Stimulated activated CD4-positive, alpha-beta T cell treated with anti-CD3 and anti-CD28 coated beads, Interleukin-1b, Interleukin-23, amount 100 ng/mL, for 1 hour (primary cell): ENCODE measurements at places on chromosomes 3 and 15.

GRCh38 chr3:16609927-16610580, 4.8 kb upstream of the DAZL start:
- no peak for DNase-seq

DNA sequence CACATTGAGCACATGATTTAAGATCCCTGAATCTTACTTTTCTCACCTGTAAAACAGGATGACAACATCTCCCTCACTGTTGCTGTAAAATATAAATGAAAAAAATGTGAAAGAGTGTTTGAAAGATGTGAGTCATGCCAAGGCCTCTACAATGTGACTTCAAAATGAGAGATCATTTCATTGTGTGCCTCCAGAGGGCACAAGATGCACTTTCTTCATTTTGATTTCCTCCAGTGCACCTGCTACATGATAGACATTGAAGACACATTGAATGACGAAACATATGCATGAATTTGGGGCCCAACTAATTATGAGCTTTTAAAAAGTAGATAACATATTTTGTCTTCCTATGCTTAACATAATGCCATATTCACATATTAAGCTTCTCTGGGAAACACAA, 170.3 kb downstream of the MOBP start:
- DNase-seq = no peak

GRCh38 chr15:42182328-42182886, 25.7 kb downstream of the VPS39 start:
- DNase-seq = no peak

GRCh38 chr3:51703068-51703760, 3.7 kb upstream of the GRM2 start:
- no peak for DNase-seq

DNA sequence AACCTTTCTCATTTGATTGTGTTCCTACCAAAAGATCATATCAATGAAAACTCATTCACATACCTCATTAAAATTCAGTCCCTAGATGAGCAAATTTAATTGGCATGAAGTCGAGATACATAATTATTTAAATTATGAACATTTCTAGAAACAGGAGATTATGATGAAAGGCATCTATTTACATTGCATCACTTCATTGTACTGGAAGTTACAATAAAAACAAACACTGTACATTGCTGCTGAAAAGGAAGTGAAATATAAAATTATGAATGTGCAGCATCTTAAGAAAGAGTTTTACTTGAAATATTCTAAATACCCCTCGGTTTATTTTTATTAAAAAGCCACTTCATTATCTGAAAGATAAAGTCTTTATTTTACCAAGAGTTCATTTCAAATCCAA, 163.4 kb upstream of the ZNF385D start:
- DNase-seq = no peak

DNA sequence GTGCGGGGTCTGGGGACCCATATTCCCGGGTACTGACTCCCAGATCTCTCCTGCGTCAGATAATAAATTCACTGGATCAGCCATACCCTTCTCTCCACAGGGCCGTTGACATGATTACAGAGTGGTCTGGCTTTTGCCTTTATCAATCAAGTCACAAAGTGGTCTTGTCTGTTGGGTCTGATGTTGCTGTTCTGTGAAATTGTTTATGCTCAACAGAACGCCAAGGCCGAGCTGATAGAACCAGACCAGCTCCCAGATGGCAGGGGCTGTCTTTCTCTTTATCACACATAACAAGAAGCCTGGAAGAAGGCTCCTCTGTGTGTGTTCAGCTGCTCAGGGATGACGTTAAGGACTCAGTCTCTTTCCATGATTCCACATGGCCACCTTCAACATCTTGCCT, 751 bp upstream of the DCLK3 start:
- no peak for DNase-seq

GRCh38 chr3:134311265-134311664, 60.6 kb upstream of the RYK start:
- DNase-seq = no peak

DNA sequence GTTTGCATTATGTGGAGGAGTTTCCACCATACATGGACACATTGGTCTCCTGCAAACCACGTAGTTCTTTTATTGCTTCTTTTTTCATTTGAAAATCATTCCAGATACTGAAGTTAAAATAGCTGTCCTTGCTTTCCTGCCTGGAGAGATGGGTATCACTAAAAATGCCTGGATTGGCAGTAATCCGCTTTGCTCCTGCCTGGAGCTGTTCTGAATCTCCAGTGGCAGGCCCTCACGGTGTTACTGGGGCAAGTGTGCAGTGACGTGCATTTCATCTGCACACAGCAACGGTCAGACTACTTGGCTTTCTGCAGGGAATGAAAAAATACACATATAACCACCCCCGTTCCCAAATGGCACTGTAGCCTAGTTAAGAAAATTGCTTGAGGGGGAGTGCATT, 272.9 kb downstream of the IL5RA start:
- no peak for DNase-seq

DNA sequence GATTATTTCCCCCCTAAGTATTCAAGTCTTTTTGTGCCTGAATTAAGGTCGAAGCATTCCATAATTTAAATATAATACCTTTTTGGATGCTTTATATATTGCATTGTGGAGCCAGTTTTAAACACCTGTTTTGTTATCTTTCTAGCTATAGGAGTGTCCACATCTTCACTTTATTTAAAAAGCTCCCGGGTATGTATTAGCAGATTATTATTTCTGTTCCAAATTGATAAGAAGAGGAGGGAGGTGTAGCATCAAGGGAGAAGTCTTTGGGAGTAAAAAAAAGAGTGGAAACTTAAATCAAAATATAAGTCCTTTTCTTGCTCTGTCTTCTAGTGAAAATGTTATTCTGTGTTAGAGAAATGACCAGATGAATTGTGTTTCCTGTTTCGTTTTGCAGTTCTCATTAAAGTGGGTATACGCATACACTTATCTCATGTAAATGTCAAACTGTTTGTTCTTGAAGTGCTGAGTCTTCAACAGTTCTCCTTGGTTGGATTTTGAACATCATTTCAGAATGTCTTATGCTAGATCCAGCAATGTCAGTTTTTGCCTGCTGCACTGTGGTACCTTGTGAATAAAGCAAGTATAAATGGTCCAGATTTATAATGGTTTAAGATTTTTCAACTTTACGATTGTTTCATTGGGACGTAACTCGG, 105.8 kb downstream of the FNDC3B start:
- DNase-seq = no peak

- no peak for DNase-seq
Observed at GRCh38 chr3:41118461-41119390, 80.6 kb upstream of the CTNNB1 start.

DNA sequence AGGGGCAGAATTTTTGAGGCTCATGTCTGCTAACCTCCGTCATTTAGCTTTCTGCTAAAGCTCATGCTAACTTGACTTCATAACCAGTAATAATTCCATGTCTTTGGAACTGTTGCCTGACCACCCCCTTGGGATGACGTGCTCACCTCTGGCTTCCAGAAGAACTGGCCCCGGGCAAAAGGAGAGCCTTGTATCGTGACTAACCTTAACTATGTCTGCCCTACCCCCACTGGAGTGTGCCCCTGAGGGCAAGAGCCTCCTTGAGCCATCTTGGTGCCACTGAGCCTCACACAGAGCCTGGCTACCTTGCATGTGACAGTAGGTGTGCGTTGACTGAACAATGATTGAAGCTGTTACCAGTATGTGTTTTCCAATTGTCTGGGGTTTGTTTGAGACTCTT, 4.7 kb downstream of the LRRK1 start:
- no peak for DNase-seq

DNA sequence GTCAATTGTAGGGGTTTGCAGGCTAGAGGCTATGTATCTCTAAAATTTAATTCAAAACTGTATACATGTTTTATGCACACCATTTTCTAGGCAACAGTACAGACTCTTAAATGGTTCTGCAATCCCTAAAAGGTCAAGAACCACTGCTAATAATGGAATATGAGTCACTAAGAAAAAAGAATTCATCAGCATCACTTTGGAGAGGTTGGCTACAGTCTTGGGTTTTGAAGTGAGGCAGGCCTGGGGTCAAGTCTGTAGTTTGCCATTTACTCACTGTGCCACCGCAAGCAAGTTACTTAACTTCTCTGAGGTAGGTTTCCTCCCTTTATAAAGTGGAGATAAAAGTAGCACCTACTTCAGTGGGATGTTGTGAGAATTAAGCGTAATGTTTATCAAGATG, 33.7 kb downstream of the THRB start:
- DNase-seq = no peak

- DNase-seq = no peak
Observed at GRCh38 chr3:110588906-110589305, 482.7 kb upstream of the NECTIN3 start.

- DNase-seq = no peak
Observed at GRCh38 chr3:4355401-4356219, 52.4 kb downstream of the SETMAR start.

- no peak for DNase-seq
Observed at GRCh38 chr3:110576960-110577359, 494.7 kb upstream of the NECTIN3 start.

DNA sequence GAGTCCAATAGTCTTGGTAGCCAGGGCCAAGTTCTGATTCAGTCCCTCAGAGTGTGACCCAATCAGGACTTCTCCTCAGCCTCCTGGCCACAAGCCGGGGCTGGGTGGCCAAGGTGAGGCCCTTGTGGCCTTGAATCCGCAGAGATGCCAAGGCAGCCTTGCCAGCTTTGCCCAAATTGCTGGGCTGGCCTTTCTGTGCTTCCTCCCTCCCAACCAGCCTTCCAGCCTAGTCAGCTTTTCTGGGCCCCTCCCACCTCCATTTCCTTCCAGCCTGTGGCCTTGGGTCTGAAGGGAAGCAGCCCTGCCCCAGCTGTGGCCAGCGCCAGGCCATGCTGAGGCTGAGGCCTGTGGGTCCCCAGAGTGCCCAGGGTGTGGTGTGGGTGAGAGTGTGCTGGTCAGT, 34.3 kb upstream of the ANKDD1A start:
- DNase-seq = no peak

DNA sequence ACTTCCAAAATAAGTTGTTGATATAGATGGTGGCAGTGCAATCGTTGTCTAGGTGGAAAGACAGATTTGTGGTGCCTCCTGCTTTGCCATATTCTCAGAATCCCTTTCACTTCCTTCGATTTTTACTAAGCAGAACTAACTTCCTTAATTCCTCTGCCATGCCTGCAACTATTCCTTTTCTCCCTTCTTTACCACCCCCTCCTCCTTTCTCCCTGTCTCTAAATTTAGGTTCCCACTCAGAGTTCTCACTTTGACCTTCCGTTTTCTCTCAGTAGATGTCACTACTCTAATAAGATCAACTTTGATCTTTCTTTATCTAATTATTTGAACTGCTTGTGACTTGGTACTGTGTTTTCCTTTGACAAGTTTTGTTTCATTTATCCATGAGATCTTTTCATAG, 351.2 kb downstream of the LPP start:
- no peak for DNase-seq

DNA sequence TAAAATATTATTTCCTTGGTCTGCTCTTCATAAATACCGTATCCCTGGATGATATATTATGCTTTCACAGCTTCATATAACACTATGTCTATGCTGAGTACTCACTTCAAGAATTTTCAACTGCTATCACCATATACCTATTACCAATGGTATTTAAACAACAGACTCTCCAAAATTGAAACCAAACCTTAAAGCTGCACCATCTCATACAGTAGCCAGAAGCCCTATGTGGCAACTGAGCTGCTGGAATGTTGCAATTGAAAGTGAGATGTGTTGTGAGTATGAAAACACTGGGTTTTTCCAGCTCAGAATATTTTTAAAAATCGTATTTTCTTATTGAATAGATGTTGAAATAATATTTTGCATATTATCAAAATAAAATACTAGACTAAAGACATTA, 130.1 kb upstream of the GOLGA6L6 start:
- DNase-seq = no peak

GRCh38 chr3:2334921-2335320, 236.3 kb downstream of the CNTN4 start:
- no peak for DNase-seq

GRCh38 chr15:42082823-42083604, 11.3 kb downstream of the PLA2G4D start:
- no peak for DNase-seq

DNA sequence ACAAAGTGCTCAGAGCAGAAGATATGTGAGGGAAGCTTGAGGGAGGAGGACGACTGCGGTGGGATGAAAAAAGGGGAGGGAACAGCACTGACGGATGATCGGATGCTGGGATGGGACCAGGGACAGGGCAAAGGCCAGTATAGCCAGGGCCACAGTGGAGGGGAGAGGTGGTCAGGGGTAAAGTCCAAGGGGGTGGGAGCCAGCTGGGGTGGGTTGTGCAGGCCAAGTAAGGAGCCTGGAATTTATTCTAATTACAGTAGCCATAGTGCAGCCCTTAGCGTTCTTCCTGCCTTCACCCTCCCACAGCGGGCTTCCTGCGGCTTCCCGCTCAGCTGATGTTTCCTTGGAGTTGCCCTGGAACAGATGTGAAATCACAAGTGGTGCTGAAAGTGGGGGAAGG, 7.6 kb upstream of the APEH start:
- no peak for DNase-seq

GRCh38 chr3:157087780-157088600, 72.0 kb downstream of the CCNL1 start:
- DNase-seq = no peak

DNA sequence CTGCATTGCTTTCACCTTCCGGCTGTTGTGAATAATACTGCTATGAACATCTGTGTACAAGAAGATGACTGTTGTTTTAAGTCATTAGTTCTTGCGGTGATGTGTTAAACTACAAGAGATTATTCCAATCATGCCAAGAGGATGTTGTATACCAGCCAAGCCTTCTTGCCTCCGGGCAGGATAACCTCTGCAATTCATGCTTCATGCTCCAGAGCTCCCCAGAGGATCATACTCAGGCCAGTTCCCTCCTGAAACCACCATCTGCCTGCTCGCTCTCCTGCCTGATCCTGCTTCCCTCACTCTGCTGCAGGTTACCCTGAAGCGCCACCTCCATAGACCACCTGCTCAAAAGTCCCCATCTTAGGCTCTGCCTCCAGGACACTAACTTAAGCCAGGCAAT, 187.1 kb upstream of the PROK2 start:
- DNase-seq = no peak

DNA sequence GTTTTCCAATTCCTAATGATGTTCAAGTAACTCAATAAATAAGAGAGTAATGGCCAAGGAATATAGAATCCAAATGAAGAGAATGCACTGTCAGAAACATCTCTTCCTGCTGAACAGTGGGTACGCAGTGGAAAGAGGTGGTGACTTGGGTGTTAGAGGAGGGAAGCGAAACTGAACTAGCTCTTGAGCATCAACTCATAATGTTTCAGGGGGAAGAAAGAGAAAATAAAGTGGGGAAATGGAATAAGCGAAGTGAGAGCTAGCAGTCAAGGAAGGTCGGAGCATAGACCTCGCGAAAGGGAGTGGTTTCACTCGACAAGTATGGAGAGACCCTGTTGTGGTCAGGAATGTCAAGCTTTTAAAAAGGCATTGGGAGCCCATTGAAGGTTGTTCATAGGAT, 309.5 kb downstream of the GAP43 start:
- DNase-seq = no peak

DNA sequence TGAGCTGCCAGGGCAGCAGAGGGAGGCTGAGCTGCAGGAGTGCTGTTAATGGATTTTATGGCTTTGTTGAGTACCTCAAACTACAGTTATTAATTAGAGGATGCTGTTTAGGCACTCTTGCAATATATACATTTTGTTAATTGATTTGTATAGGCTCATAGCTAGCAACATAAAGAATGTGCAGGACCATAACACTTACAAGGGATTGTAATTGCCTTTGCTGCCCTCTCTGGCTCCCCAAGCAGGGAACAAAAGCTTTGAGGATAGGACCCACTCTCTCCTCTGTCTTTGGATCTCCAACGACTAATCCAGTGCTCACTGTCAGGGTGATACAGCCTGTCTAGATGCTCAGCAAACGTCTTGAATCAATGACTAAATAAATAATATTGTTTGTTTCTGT, 1.2 kb upstream of the CLSTN2 start:
- DNase-seq = no peak

GRCh38 chr3:98793971-98794370, 30.8 kb downstream of the ST3GAL6 start:
- no peak for DNase-seq
